ENCODE measurements at places on chromosomes 13 and 19.

GRCh38 chr19:1970003-1970805 is 29.2 kb downstream of the CSNK1G2 start:
- no peak for DNase-seq

DNA sequence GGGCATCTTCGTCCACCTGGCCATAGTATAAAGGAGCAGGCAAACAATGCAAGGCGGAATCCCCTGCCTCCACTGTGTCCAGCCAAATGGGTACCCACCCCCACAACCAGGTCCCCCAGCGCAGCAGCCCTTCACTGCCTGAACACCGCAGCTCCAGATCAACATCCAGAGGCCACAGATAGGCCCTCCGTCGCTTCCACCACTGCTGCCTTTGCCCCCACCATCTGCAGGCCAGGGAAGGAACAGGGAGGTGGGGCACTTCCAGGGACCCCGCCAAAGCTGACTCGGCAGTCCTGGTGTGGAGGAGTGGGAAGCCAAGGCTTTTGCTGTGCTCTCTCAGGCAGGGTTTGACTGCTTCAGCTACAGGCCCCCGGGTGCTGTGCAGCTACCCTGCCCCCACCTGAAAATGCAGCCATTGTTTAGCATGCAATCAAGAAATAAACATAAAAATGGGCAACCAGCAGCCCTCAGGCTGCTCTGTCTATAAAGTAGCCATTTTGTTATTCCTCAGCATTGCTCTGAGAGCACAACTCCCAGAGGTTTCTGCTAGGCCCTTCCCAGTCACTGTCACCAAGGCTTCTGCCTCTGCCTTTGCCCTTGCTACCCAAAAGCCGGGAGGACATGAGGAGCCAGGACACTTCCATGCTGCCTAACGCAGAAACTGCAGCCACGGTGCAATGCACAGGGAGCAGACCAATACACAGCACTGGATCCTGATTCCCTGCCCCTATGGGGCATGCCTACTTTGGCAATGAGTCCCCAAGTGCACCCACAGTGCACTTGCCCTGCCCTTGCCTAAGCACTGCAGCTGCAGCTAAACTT is 733.2 kb upstream of the KLHL1 start:
- no peak for DNase-seq

- no peak for DNase-seq
Measured at GRCh38 chr13:48653472-48653939, at the start of gene CYSLTR2. Gene CYSLTR2, plus strand, starts transcription at chr13:48653929. Its CDS starts 52,889 bp downstream, at chr13:48706818.

DNA sequence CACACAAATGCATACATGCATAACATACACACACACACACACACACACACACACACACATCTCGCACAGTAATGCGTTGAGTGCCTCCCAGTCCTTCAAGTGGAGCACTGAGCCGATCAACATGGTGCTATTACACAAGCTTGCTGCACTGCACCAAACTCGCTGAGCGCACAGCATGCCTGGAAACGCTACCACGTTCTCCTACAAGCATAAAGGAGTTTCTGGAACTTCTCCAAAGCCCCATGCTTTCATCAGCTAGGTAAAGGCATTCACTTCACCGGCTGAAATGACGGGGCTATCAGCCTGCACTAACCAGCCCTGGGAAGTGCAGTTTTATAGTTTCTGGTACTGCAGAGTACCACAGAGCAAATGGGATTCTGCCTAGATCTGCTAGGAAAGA is 92.7 kb downstream of the FGF14 start:
- DNase-seq: no peak

GRCh38 chr19:53422551-53422950 is 9.2 kb upstream of the ZNF761 start:
- DNase-seq: no peak

DNA sequence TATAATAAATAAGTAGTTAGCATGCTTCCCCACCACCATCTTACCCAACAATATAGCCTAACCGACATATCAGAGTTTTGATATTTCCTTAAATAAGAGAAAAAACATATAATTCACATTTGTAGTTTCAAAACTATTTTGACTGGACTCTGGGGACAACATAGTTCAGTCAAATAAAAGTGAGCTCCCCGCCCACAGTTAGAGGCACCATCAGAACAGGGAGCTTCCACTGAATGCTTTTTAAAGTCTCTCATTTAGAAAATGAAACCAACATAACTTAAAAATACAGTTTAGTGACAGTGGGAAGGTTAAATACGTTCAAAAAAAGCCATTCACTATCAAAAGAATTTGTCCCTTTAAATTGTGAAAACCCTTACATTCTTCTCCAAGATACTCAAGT is 92.8 kb downstream of the EPSTI1 start:
- no peak for DNase-seq

DNA sequence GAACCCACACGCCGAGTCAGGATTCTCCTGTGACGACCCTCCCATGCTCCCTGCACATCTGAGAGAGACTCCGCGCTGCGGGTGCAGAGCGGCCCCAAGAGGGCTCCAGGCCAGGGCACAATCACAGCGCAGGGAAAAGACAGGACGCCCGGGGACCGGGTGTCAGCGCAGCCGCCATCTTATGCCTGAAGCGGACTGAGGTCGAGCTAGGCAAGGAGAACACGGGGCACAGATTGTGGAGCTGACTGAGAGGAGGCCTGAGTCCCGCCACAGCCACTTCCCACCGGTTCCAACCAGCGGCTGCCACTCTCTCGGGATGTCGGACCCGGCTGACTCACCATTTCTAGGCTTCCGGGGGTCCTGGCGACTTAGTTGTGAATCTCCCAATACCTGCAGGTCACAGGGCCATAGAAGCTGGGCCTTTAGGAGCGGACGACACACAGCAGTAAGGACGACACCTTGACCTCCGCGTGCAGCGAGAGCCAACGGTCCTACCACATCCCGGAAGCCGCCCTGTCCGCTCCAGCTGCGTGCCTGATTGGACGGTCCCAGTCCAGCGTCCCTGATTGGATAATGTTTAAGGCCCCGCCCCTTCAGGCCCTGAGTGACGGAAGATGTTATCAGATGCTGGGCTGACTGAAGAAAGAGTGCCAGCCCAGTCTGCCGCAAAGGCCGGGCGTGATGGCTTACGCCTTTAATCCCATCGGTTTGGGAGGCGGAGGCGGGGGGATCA is at the start of gene ZNF728:
TSS of gene ZNF728 (minus strand) at position 487 of the 733 bp plus-strand sequence. CDS start at position 341, 146 bp downstream.
- no peak for DNase-seq
